ENCODE measurements at places on chromosomes 6 and 20. TPM values are rescaled to one million over a fixed set of nuclear protein-coding genes. Genes with fewer than 3 reads are reported as not detected.

DNA sequence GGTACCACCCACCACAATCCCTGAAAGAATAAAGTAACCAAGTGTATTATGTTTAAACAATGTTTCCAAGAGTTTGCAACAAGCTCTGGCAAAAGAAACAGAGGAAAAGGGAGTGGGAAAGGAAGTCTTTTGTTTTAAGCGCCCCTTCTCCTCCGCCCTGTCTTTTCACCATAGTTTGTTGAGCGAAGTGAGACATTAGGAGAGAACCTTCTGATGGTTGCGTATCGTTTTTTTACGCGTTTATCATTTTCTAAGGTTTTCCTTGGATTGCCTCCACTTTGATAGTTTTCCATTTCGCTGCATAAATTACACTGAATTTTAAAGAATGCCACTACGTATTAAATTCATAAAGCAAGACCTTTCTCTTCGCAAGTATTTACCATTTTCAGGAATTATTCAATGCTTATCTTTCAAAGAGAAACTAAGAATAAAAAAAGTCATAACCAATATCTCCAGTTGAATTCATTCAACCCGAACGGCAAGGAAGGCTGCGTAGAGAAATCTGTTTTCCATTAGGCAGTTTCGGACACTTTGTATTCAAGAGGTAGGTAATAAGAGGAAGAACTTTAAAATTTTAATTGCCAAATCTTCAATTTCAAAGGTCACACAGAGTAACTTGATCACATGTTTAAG lies 920 bp upstream of the EPHA7 start:
- DNase-seq: peak; percentile 43

DNA sequence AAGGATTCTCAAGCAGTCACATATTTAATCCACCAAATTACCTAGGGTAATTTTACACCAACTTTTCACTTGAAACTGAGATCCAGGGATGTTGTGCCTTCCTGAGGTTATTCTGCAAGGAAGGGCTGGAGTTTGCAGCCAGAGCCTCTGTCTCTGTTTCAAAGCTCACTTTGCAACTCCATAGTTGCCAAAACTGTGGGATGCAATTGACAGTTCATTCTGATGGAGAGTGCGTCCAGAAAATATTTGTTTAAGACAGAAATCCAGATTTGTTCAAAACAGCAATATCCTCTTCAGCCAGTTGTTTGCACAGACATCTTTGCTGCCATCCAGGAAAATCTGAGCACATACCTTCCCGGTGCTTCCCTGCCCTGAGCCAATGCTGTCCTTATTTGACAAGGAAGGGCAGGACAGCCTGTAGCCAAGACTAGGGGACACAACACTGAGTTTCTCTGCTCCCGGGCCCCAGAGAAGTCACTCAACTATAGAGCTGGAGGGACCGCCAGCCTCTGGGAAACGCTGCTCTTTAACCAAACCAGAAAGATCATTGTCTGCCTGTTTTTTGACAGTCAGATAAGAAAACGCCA lies 297.4 kb downstream of the HIVEP2 start:
- DNase-seq: peak; percentile 18

DNA sequence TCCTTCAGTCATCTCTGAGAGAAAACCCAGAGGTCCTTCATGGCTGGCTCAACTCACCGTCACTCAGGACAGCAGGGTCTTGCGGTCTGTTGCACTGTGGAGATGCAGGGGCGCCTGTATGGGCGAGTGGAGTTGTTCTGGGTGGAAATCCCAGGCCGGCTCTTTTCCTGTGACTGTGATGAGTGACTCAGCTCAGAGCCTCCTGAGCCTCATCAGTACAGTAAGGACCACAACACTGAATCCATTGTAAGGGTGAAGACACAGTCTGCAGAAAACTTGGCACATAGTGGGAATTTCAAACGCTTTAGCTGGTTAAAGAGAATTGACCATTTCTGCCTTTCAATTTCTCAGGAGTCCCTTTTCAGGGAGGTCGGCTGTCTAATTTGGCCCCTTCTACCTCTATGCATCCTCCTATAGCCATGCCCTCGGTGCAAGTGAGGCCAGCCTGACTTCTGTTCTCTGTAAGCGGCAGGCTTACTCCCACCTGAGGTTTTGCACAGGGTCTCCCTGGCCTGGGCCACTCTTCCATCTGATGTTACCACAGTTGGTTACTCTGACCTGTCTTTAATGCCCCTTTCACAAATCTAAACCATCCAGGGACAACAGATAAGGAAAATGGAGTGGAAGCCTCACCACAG lies 35.5 kb upstream of the TBXT start:
- no peak for DNase-seq

The MAK gene
- polyA plus RNA-seq: 0.84 TPM

The BANF2 gene
- polyA plus RNA-seq: not detected

- no peak for DNase-seq
Measured at GRCh38 chr20:57259121-57259937, 7.1 kb downstream of the BMP7 start.

GRCh38 chr6:164185471-164185871 lies 771.0 kb downstream of the QKI start:
- DNase-seq: no peak

The DHX35 gene
- 9.9 TPM for polyA plus RNA-seq

- DNase-seq: peak; percentile 41
Measured at GRCh38 chr20:40506537-40506939, 182.5 kb downstream of the MAFB start.

DNA sequence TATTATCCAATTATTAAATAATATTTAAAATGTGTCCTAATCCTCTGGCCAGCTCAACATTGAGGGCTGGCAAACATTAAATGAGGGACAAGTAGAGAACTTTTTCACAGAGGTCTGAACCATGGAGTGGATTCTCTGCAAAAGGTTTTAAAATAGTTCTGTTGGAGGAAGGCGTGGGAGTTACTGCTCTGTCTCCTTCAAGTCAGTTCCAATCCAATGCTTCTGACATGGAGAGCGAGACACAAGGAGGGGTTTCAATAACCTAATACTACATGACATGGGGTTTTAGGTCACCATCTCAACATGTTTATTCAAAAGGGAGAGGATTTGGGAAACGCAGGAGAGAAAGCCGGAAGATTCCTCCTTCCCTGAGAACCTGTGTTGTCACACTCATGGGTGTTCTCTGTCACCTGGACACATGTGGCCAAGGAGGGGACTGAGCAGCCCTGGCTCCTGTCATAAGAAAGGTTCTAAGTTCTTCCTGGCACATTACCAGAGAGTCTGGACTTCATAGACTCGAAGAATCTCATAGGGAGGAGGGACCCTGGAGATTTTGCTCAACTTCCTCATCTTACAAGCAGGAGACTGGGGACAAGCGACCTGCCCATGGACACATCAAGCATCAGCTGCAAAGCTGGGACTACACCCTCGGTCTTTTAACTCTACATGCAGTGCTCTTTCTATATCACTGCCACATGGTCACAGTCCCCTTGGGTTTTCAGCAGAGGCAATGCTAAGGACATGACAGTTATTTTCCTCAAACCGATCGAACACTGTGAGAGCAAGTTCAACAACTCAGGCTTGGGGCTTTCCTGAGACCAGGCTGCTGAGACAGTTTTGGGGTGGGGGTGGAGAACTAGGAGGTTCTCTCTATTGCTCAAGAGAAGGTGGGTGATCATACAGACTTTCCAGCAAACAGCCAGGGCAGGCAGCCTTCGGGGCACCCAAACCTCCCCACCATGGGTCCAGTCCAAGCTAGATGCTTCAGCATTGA lies 38.6 kb downstream of the PRDM1 start:
- DNase-seq: no peak

DNA sequence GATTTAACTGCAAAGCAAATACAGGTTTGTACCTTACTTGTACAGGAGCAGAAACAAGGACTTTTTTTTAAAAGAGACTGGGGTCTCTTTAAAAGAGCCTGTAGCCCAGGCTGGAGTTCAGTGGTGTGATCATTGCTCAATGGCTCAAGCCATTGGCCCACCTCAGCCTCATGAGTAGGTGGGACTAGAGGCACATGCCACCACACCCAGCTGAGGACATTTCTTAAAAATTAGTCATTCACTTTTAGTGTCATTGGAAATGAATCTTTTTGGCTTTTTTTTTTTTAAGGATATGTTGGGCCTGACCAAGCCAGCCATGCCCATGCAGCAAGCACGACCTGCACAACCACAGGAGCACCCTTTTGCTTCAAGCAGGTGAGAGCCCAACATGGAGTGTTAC lies 16.9 kb downstream of the SEC23B start:
- DNase-seq: no peak

DNA sequence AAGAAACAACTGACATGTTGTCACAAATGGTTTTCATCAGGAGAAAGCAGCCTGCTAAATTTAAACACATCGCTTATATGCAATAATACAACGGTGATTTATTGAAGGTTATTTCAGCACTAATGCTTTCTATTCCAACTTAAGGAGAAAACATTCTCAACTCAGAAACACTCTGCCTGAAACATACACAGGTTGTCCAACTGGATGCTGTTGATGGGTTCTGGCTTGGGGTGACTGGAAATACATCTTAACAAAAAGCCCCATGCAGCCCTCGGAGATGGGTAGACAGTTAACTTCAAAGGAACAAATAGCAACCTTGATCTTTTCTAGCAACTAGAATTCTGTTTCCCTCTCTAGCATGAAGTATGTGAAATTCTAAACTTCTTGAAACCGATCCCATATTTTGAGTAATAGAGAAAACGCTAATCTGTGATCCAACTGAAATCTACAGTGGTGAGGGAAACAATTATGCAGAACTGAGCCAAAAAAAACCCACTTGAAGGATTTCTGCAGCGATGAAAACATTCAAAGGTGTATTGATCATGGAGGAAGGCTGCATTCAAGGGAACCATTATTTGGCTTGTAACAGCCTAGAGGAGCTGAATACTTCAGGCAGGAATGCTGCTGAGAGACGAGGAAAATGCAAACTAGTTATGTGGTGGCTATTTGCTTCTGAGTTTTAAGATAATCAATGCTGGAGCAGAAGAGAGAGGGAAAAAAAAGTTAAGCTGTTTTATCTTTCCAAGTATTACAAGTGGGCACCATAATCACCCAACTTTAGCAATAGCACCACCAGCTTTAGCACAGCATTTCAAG lies 6.9 kb downstream of the ZMYND8 start:
- no peak for DNase-seq

DNA sequence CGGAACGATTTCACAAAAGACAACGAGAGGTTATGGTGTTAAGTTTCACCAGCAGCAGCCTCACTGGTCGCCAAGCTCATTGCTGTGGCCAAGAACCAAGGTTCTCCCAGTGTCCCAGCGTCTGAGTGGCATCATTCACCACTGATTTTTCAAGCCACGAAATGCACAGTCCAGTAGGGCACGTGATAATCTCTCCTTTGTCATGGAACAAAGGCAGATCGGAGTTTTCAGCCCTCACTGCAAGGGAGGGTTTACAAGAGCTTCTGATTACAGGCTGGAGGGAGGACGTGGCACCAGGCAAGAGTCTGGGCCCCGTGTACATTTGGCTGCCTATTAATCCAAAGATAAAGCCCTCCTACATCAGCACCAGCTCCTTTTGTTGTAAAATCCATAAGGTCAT lies 2.0 kb downstream of the CD24 start:
- DNase-seq: no peak

- DNase-seq: peak; percentile 25
Measured at GRCh38 chr6:136792095-136792409, 225 bp downstream of the MAP3K5 start.

The PLCB4 gene
- 3.2 TPM for polyA plus RNA-seq

DNA sequence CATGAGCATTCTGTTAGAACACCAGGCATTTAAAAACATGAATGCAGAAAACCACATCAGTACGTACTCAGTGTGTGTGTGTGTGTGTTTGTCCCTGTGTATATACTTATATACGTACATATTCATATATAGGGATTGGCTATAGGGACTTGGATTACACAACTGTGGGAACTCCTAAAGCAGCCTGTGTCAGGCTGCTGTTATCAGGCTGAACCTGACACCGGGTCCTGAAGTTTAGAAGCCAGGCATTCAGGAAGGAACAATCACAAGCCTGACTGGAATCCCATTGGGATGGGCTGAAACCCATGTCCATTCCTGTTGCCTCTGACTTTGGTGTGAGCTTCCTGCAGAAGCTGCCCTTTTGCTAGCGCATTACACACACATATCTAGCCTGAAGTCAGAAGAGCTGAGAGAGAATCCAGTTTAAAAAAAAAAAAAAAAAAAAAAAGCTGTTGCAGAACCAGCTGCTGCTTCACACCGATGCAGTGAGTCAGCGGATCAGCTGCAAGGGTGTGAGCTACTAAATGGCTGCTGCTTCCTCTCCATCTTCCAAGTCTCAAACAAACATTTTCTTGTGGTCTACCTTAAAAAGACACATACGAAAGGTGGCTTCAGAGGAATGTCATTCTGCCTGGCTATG lies 348.1 kb downstream of the THBS2 start:
- no peak for DNase-seq

GRCh38 chr6:122652431-122652830 lies 42.2 kb downstream of the PKIB start:
- no peak for DNase-seq

The TRDN gene
- polyA plus RNA-seq: 189 TPM

The SYNDIG1 gene
- 4.1 TPM for polyA plus RNA-seq

GRCh38 chr20:63980317-63980805 lies 571 bp upstream of the PRPF6 start:
- no peak for DNase-seq

- no peak for DNase-seq
Measured at GRCh38 chr6:12715437-12715836, 1.1 kb upstream of the PHACTR1 start.

- DNase-seq: no peak
Measured at GRCh38 chr20:8394308-8394945, 262.4 kb downstream of the PLCB1 start.

GRCh38 chr6:142355520-142356174 lies 53.8 kb downstream of the ADGRG6 start:
- no peak for DNase-seq

GRCh38 chr20:39853050-39853449 lies 836.0 kb downstream of the MAFB start:
- DNase-seq: no peak

DNA sequence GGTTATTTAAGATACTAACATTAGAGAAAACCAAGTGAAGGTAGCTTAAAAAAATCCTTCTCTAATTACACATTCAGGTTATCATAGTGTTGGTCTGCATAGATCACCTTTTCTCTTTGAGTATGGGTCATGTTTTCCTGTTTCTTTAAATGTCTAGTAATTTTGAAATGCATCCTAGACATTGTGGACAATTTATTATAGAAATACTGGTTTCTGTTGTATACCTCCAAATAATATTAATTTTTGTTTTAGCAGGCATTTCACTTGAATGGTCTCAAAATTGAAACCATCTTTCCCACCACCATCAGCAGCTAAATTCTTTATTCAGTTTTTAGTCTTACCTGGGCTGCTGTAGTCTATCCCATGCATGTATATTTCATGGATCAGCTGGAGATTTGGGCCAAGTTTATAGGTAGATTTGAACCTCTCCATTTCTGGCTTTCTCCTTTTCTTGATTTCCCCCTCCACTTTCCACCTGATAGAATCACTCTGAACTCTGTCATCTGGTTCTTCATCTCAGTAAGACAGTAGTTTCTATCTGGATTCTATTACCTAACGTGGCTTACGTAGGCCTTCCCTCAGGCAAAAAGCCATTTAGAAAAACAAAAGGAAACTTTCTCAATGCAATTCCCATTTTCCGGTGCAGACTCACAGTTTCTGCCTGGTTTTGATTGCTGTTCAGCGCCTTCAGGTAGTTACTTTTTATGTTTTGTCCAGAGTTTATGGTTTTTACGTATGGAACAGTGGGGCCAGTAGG lies 52.3 kb downstream of the ZFAND3 start:
- DNase-seq: no peak

The CLPSL2 gene
- polyA plus RNA-seq: not detected

Measured in hindlimb muscle (tissue), 1 donor.